ENCODE measurements at places on chromosomes 7 and 10.

GRCh38 chr10:118102121-118102520 is 55.4 kb upstream of the RAB11FIP2 start:
- no peak for DNase-seq

GRCh38 chr10:86968271-86968993 is at the start of gene ADIRF:
ADIRF (plus strand) TSS chr10:86968482; CDS start chr10:86968545, 63 bp downstream.
- DNase-seq, result no peak

DNA sequence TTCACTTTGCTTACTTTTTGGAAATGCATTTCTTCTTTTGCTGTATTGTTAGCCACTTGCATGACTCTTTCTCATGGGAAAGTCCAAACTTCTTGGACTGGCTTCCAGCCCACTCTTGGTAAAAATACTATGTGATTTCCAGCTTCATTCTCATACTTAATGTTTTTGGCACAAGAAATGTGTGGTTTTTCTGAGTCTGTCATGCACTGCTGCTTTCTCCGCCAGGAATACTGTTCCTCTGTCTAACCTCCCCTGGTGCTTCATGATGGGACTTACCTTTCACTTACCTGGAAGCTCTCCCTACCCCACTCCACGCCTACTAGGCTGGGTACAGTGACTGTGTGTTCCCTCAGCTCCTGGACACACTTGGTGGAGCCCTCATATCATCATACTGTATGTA is 18.7 kb downstream of the MGAM2 start:
- DNase-seq, result no peak

- no peak for DNase-seq
Observed at GRCh38 chr7:93188870-93189634, 37.2 kb downstream of the HEPACAM2 start.

GRCh38 chr7:29611941-29612544 is 48.4 kb downstream of the PRR15 start:
- DNase-seq, result no peak

DNA sequence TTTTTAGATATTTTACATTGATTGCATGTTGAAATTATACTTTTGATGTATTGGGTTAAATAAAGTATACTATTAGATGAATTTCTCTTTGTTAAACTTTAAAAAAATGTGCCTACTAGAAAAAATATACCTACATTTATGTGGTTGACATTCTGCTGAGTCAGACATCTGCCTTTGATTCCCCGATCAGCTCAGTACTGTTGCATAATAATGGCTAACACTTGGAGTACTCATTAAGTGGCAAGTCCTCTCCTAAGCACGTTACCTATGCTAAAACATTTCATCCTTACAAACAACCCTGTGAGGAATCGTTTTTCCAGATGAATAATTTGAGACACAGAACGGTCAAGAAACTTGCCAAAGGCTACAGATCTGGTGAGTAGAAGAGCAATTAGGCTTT is 14.0 kb upstream of the SEM1 start:
- no peak for DNase-seq

- no peak for DNase-seq
Observed at GRCh38 chr7:101882595-101883564, 65.5 kb downstream of the CUX1 start.

DNA sequence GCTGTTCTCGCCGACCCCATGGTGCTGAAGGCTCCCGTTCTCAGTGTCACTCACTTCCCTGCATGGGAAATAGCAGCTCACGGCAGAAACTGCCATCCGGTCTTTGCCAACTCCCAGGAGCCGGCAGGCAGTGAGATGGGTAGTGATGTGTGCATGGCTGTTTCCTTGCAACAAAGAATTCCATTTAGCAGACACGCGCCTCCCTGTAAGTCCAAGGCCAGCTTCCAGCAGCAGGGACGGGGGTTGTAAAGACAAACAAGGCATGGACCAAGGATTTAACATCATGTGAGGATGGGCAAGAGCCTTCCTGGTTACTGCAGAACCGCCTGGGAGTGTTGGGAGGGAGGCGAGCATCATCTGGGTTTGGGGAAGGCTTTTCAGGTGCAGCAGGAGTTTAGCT is 273.1 kb downstream of the GLRX3 start:
- DNase-seq, result no peak

- no peak for DNase-seq
Observed at GRCh38 chr10:95428701-95429100, 132.5 kb downstream of the SORBS1 start.

DNA sequence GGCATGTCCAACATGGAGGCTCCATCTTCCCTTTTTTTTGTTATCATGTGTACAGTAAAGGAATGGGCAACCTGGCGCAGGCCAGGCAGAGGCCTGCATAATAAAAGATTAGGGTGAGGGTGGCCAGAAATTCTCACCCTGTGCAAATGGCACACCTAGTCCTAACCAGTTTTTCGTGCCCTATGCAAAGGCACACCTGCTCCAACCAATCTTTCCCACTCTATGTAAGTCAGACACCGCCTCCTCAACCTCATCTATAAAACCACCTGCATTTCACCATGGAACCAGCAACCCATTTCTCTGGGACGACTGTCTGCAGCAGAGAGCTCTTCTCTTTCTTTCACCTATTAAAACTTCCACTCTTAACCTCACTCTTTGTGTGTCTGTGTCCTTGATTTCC is 16.1 kb downstream of the TBATA start:
- DNase-seq, result no peak

GRCh38 chr10:54577682-54578081 is 223.3 kb downstream of the PCDH15 start:
- no peak for DNase-seq

- no peak for DNase-seq
Observed at GRCh38 chr7:47847207-47847606, 101.1 kb downstream of the PKD1L1 start.

DNA sequence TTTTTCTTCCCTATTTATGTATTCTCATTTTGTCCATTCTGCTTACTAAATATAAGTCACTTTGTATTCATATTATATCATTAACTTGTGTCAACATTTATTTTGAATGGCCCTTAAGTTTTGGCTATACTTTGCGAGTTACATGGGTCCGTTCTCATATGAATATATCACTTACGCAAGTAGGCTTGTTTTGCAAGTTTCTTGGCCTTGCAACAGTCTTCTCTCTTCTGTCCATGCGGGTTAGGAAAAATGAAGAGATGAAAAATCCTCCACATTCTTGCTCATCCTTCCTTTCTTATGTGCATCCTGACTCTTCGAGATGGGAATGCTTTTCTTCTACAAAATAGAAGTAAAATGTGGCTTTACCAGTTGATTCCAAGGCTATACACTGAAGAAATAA is 82.8 kb downstream of the GPR158 start:
- no peak for DNase-seq

DNA sequence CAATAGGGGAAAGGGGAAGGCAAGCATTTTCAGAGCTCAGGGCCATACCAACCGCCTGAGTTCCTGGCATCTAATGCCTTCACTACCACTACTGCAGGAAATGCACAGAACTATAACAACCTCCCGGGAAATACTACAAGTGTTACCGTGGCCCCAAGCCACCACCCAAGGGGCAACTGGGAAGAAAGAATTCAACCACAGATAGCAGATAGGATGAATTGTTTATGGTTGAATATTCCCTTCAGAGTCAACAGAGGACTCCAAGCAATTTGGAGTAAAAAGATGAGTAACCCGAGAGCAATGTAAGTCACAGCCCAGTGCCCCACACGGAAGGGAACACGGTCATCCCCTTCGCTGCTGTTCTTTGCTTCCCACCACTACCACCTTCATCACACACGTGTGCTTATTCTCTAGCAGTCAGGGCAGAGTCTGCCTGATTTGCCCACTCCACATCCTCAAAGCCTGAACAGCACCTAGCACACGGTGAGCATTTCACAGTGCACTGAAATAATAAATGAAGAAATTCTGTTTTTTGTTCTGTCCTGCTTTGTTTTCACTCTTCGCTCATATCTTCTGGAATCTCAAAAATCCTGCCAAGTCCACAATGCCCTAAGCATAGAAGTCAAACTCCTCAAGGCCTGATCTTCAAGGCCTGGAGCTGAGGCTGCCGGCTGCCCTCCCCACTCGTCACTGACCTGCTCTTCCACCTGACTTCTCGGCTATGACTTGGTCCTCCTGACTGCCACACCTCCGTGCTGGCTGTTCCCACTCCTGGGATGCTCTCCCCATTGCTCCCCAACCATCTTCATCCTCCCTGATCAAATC is 221.1 kb downstream of the KCNMA1 start:
- no peak for DNase-seq

DNA sequence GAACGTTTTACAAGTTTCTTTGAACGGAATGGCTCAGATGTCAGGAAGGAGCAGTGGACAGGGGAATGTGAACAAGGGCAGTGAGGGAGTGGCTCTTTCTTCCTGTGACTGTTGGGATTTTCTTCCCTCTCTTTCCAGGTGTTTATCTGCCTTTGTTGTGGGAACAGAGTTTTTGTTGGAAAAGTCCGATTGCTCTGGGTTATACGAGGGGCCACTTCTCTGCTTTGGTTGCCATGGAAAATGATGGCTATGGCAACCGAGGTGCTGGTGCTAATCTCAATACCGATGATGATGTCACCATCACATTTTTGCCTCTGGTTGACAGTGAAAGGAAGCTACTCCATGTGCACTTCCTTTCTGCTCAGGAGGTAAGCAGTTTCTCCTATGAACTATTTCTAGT is 41.4 kb downstream of the ZRANB1 start:
- no peak for DNase-seq

GRCh38 chr7:37040330-37040729 is 316.0 kb upstream of the AOAH start:
- DNase-seq, result no peak

- no peak for DNase-seq
Observed at GRCh38 chr7:75573477-75574019, 81.4 kb downstream of the SPDYE5 start.

DNA sequence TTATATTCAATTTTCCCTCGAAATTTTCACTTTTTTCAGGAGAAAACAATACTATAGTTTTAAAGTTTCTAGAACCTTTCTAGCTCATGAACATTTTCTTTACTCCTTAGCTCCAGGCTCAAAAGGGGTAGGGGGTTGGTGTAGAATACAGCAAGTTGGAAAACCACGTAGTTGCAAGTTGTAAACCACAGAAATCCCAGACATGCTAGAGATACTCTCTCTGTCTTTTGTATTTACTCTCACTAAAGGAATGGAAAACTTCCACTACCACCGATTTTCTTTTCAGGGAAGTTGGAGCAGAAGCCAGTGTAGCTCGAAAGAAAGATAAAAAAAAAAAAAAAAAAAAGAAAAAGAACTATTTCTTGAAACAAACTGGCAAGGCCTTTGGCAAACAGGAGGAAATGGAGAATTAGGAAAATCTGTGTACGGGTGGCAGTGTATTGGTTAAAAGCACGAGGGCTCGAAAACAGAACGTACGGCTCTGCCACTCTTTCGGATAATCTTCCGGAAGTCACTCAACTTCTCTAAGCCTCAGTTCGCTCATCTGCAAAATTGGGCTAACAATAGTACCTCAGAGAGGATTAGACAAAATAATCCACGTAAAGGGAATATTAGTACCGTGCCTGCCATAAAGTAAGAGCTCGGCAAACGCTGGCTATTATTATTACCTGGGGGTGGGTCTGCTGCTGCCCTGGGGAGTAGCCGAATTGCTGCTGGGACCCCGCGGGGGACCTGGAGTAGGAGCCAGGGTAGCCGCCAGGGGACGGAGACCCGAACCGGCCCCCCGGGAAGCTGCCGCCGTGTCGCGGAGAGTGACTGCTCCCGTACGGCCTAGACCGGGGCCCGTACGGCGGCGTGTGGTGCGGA is 628 bp downstream of the MPLKIP start:
- DNase-seq, result no peak

- DNase-seq, result no peak
Observed at GRCh38 chr7:117237646-117238045, 85.2 kb downstream of the WNT2 start.

- no peak for DNase-seq
Observed at GRCh38 chr10:125611756-125612155, 71.2 kb downstream of the TEX36 start.

DNA sequence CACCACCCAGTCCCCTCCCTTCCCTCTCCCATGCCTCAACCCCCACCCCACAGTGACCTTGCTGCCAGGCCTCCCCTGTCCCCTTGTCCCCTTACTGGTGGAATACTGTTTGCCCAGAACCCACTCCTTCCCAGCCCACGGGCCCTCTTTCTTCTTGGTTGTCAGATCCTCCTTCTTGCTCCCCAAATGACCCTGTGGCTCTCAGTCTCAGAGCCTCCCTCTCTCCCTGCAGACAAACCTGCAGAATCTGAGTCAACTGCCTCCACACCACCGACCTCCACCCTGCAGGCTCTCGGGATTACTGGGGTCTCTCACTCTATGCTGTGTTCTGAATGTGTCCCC is 47.5 kb downstream of the HSPA12A start:
- DNase-seq, result no peak

DNA sequence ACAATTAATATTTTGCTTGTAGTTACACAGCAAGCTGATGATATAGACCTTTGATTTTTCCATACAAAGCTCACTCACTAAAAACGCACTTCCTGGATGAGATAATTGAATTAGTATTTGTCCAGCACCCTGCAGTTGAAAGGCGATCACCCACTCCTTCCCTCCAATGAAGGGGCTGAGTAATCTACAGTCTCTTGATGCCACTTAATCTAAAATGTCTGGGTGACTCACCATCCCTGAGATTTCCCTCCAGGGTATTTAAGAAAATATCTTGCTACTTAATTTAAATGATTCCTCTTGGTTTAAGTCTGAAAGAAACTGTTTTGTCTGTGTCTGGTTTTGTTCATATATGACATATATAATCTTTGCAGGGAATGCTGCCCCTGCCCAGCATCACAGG is 515.3 kb downstream of the GRID1 start:
- no peak for DNase-seq

DNA sequence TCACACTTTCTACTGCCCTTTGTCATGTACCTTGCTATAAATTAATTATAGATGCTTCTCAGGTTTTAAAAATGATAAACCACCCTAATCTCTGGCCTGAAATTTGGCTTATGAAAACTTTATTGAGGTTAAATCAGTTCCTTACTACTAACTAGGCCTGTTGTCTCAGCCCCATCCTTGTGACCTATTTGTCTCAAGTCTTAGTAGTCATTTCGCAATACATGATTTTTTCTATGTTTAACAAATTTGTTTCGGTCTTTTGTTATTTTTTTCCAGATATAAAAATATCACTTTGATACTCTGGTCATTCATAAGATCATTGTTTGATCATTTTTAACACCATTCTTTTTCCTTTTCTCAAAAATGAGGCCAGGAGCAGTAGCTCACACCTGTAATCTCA is 411.6 kb downstream of the GFRA1 start:
- DNase-seq, result no peak

- no peak for DNase-seq
Observed at GRCh38 chr10:75568450-75569130, 137.2 kb downstream of the LRMDA start.

GRCh38 chr7:77538281-77539212 is 1.5 kb downstream of the PTPN12 start:
- peak; percentile 37 for DNase-seq

DNA sequence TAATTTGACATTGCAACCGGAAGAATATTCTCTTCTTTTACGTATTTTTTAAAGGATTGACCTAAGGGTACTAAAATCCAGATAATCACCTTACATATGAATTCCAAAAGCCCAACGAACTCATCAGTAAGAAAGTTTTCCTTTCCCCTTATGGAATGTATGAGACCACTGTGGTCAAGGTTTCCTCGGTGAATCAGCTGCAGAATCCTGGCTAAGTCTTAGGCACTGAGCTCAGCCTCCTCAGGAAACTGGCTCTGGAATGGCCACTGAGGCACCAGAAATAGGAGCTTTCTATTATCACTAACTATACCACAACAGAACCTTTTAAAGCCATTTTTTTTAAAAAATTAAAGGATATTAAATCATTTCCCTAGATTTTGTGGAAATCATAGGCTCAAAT is 21.0 kb downstream of the SVIL start:
- no peak for DNase-seq

Measured in anterior cingulate cortex (tissue), 58 donors.